ENCODE measurements at places on chromosomes 7 and 10. TPM values are rescaled to one million over a fixed set of nuclear protein-coding genes. Genes with fewer than 3 reads are reported as not detected.

The DKK1 gene
- 1.8 TPM for total RNA-seq

The FXYD4 gene
- not detected for total RNA-seq

The HSPA12A gene
- total RNA-seq, result 9.1 TPM

The PNLIPRP1 gene
- total RNA-seq, result not detected

The PDIA4 gene
- 531 TPM for total RNA-seq

The NEUROG3 gene
- not detected for total RNA-seq

The NME8 gene
- not detected for total RNA-seq

The CYP3A4 gene
- not detected for total RNA-seq

The ABCC2 gene
- 0.71 TPM for total RNA-seq

The CCL24 gene
- not detected for total RNA-seq

The GTF2IRD2 gene
- 2.4 TPM for total RNA-seq

The RHEB gene
- 83.2 TPM for total RNA-seq

The LEP gene
- 0.28 TPM for total RNA-seq

The CALY gene
- not detected for total RNA-seq

The CPA4 gene
- total RNA-seq, result 21.3 TPM

The HDAC9 gene
- 29.7 TPM for total RNA-seq

The ADRA2A gene
- total RNA-seq, result not detected

The OPALIN gene
- total RNA-seq, result not detected

The CNNM1 gene
- total RNA-seq, result under 0.01 TPM

The PTN gene
- total RNA-seq, result 0.07 TPM

The IDI2 gene
- total RNA-seq, result not detected

Data from nasal cavity respiratory epithelium epithelial cell of viscerocranial mucosa (primary cell).